CD4-positive, alpha-beta T cell treated with Interferon gamma for 1 hour (primary cell): ENCODE measurements at places on chromosomes 5 and 9.

GRCh38 chr5:97157689-97158088 lies 15.3 kb upstream of the LIX1 start:
- DNase-seq: no peak

DNA sequence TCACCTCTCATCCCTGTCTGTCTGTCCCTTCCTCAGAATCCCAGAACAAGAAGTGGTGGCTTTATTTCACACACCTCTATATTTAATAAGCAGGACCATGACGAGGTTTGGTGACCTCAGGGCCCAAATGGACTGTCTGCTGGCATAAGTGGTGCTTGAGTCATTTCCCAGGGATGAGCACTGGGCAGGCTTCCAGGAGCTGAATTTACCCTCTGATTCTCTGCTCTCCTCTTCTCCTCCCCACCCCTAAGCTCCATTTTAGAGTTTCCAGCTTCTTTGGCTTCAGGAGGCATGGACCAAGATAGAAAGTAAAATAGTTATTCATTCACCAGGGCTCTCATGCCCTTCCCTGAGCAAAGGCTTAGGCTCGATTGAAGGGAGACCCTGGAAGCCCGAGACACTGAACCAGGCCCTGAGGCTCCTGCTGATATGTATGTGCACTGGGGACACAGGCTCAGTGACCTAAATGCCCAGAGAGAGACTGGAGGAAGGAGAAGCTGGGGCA lies 69.1 kb downstream of the PPARGC1B start:
- no peak for DNase-seq

- no peak for DNase-seq
Observed at GRCh38 chr5:55638455-55638854, 73.7 kb downstream of the SLC38A9 start.

GRCh38 chr9:22682536-22682935 lies 235.9 kb downstream of the DMRTA1 start:
- no peak for DNase-seq

DNA sequence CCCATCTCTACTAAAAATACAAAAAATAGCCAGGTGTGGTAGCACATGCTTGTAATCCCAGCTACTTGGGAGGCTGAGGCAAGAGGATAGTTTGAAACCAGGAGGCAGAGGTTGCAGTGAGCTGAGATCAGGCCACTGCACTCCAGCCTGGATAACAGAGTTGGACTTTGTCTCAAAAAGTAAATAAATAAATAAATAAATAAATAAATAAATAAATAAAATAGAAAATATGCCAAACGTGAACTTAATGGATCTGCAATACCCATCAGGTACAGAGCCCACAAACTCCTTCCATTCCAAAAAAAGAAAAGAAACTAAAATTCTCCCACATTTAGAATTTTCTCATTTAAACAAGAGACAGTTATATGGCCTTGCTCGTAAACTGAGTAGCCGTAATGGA lies 702.7 kb downstream of the CDH18 start:
- DNase-seq: no peak

DNA sequence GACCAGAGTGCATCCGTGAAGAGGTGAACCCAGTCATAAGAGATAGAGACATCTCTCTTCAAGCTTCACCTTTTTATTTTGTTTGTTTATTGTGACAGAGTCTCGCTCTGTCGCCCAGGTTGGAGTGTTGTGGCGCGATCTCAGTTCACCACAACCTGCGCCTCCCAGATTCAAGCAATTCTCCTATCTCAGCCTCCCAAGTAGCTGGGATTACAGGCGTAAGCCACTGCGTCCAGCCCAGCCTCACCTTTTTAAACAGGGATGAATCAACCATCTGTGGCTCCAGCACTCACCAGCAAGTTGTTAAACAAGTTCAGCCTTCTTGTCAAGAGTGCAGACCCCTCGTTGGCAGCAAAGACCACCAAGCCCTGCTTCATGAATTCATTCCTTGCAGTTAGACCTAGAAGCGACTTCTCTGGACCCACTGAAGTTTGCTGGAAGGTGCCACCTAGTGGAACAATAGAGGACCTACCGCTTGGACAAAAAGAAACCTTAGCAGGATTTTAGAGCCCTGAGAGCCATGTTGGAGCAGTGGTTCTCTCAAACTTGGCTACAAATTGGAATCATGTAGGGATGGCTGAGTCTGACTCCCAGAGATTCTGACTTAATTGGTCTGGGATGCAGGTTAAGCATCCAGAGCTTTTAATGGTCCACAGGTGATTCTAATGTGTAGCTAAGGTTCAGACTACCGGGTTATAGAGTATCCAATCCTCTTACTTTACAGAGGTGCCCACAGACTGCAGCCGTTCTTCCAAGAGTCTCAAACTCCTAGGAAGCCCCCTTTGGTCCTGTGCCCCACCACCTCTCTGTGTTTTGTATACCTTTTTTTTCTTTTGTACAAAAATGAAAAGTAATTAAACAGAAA lies 10.5 kb upstream of the GALNT10 start:
- DNase-seq: peak; percentile 18

DNA sequence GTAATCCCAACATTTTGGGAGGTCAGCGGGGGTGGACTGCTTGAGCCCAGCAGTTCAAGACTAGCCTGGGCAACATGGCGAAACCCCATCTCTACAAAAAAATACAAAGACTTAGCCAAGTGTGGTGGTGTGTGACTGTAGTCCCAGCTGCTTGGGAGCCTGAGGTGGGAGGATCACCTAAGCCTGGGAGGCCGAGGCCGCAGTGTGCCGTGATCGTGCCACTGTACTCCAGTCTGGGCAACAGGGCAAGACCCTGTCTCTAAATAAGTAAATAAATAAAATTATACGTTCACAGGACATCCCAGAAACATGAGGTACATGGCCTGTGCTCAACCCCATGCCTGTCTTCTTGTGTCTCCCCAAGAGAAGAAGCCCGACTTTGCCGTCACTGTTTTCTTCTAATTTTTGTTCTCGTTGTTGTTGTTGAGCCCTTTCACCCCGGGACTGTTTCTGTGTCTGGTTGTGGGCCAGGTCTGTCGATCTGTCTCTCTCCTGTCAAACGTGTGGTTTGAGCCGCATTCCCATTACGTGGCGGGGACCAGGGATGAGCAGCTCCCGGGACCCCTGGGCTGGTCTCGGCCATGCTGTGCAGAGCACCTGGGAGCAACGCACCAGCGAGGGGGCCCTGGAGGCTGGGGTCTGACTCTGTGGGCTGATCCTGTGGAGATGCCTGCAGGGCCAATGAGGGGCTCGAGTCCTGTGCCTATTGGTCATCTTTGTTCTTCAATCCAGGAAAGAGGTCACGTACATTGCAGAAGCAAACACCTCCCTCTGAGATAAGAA lies 32.2 kb downstream of the NACC2 start:
- no peak for DNase-seq

GRCh38 chr5:14191325-14191724 lies 48.2 kb downstream of the TRIO start:
- DNase-seq: no peak

- DNase-seq: no peak
Observed at GRCh38 chr5:173326501-173326960, 1.7 kb downstream of the STC2 start.

DNA sequence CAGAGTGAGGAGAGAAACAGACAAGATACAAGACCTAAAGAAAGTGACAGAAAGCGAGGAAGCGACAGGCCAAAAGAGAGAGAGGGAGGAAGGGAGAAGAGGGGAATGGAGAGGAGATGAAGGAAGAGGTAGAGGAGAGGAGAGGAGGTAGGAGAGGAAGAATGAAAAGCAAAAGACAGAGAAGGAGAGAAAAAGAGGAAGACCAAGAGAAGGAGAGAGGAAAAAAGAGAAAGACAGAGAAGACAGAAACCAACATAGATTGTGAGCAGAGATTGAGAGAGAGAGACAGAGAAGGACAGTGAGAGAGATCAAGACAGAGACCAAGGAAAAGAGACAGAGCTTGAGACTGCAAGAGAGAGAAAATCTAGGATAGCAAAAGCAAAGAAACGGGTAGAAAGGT lies 58.6 kb upstream of the FNIP1 start:
- no peak for DNase-seq

GRCh38 chr9:128635266-128636023 lies 21.2 kb downstream of the DYNC2I2 start:
- DNase-seq: no peak

GRCh38 chr9:35652829-35653209 lies 2.1 kb upstream of the SIT1 start:
- no peak for DNase-seq

DNA sequence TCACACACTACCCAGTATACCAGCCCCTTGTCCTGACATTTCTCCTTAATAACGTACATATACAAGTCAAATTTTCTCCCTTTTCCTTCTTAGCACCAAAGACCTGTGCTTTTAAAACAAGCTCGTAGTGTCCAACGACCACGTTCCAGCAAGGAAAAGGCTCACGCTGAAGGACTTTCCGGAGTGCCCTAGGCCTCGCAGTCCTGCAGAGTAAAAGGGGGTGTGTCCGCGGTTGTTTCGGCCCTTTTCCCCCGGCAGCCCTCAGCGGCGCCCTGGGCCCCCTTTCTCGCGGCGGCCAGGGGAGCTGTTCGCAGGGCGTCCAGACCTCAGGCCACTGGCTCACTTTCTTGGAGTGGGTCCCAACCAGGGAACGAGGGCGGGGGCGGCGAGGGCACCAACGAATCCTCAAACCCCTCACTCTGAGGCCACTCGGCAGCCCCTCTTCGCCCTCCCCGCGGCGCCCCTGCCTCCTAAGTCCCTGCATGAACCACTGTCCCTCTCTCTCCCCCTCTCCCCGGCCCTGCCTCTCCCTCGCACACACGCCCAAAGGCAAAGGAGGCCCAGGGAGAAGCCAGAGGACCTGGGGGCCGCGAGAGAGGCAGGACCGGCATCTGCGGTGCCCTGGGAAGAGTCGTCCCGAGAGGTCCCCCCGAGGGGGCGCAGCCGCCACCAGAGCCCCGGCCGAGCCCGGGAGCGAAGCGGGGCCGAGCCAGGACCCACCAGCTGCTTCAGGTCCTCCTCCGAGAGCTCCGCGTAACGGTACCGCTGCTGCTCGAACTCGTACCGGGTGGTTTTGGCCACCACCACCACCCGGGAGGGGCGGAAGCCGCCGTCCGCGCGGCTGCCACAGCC lies 720 bp downstream of the NADK2 start:
- peak; percentile 8 for DNase-seq

DNA sequence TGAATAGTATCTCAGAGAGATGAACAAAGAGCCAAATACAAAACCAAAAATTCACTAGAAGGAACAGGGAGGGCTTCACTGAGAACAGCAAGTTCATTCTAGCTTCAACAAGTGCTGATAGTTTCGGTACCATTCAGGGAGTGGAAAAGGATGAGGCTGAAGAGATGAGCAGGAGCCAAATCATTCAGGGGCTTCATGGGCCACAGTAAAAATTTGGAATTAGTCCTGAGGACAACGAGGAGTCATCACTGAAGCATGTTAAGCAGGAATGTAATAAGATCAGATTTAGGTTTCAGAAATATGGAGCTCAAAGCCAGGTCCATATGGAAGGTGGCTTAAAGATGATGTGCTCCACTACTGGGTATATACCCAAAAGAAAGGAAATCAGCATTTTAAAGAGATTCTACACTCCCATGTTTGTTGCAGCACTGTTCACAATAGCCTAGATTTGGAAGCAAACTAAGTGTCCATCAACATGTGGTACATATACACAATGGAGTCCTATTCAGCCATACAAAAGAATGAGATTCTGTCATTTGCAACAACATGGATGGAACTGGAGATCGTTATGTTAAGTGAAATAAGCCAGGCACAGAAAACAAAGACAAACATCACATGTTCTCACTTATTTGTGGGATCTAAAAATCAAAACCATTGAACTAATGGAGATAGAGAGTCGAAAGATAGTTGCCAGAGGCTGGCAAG lies 36.2 kb downstream of the SPOCK1 start:
- no peak for DNase-seq

- no peak for DNase-seq
Observed at GRCh38 chr9:86351880-86352279, 2.3 kb downstream of the TUT7 start.

- DNase-seq: no peak
Observed at GRCh38 chr5:125536582-125536981, 790.1 kb upstream of the ZNF608 start.

DNA sequence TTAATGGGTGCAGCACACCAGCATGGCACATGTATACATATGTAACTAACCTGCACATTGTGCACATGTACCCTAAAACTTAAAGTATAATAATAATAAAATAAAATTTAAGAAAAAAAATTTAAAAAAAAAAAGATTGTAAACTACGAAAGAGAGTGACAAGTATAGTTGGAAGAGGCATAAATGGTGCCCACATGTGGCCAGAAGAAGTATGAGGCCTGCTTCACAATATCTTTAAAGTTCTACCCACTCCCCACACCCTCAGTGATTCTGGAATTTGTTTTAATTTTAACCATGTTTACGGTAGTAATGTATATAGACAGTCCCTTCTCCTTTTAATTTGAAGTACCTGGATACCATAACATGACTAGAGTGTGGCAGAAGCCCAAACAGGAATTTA lies 172.7 kb downstream of the CHSY3 start:
- DNase-seq: no peak

DNA sequence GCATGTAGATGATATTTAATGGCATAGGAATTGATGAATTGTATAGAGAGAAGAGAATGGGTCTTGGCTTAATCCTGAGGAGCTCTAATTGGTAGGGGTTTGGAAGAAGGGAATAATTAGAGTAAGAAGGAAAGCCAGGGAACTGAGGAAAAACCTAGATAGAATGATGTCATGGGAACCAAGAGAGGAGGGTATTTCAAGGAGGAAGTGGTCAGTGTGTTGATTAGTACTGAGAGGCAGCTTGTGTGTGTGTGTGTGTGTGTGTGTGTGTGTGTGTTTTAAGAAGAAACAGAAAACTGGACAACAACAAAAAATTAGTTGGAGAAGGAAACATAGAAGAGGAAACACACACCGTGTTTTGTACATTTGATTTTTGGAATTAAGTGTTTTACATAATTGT lies 42.8 kb downstream of the MAST4 start:
- DNase-seq: no peak

DNA sequence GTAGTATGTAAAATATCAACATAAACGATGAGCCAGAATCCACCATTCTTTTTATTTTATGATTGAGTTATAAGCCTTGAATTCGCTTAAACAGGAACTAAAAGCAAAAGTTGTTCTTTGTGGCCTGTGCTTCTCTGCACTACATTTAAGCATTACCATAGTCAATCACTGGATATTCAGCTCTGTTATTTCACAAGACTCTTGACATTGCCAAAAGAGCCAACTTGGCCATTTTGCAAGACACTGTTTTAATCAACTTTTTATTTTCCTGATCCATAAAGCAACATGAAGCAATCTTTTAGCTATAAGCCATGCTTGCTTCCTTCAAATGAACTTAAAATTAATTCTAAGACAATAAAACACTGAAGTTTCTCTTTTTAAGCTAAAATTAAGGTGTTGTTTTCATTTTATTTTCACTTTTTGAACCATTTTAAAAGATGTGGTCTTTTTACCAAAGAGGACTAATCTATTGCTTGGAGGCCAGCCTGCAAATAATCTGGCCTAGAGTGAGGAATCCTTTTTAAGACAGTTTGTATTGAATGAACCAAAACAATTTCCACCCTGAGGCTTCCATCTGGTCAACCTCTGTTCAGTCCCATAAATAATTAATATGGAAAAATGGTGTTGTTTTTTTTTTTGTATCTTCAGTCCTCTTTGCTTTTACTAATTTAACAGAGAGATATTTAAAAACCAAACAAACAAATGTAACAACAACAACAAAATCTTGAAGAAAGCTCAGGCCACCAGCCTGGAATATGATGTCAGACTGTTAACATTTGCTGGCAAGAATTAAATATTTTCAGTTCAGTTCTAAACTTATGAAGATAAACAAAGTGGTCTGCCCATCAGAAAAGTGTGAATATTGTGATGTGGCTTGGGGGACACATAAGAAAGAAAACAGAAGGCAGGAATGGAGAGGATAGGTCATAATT lies 274.4 kb downstream of the MARCHF11 start:
- no peak for DNase-seq

- no peak for DNase-seq
Observed at GRCh38 chr5:113562828-113563400, 49.4 kb downstream of the YTHDC2 start.

- no peak for DNase-seq
Observed at GRCh38 chr9:93904649-93905472, 50.3 kb downstream of the BARX1 start.
